GM12864 (cell line): ENCODE measurements at places on chromosomes 3 and 15.

DNA sequence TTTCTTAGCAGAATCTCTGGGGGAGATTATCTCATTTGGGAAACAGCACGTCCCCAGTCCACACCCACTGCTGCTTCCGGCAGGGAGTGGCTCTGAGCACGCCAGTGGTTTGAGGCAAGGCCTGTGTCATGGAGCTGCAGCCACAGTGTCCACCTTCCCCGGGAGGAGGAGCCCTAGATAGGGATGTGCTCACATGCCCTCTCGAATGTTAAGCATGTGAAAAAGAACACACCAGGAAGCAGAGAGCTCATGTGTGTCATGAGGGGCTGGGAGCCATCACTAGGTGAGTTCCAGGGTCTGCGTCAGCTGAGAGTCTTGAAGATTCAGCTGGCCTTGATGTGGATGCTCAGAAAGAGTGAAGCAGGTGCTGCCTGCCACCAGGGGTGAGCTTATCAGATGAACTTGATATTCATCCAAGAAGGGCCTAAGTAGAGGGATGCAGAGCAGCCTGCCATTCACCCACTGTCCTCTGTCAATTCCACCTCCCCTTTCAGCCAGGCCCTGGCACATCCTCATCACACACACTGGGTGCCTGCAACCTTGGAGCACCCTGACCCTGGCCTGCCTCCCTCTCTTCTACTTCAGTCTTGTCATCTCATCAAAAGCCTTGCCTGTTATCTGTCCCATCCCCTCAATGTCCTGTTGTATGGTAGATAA, 16.3 kb downstream of the ITGA11 start:
- no peak for DNase-seq

DNA sequence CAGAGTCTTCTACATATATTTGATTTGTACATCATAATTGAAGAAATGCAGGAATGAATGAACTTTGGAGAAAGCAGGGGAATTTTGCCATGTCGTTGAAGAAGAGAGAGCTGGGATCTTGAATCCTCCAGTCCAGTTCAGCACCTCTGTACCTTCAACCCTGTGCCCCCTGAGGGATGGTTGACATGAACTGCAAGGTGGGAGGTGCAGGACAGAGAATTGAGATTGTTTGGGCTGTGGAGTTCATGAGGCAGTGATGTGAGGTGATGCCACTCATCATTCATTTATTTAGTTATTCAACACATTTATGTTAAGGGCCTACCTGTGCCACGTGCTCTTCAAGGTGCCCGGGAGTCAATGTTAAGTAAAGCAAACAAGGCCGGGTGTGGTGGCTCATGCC, 104.6 kb downstream of the ARNT2 start:
- DNase-seq = no peak

- no peak for DNase-seq
These were observed 280.4 kb downstream of the ULK4 start for GRCh38 chr3:41681479-41681878.

DNA sequence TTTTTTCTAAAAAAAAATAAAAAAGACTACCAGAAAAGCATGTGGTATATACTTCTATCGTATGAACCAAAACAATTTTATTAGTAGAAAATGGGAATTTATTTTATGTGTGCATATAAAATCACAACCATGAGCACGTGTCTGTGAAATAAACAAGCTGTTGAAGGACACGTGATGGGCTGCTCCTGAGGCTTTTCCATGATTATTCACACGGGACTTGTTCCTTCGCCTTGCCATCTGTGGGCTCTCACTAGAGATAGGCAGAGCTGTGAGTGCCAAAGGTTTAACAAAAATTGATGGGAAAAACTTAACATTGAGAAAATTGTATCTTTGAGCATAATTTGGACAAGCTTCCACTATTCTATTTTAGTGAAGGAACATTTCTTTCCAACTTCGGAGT, 12.4 kb upstream of the ETV5 start:
- no peak for DNase-seq

- DNase-seq = no peak
These were observed 289.8 kb downstream of the ARPP21 start for GRCh38 chr3:35929158-35929557.

GRCh38 chr3:115974940-115975339, 351.6 kb downstream of the GAP43 start:
- no peak for DNase-seq

DNA sequence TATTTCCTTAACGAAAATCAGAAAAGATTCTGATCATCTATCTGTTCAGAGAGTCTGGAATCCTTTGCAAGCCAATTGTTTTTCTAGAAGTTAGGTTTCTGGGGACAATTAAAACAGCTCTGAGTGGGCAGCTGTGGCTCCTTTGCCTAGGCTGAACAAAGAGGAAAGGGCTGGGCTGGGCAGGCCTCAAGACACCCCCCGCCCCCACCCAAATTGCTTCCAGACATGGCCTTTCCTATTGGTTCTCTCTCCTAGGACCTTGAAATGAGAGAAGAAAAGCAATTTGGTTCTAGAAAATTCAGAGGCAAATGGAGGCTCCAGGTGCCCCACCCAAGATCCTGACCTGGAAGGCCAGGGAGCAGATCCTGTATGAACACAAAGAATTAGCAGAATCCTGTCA, 2.3 kb upstream of the ADPGK start:
- DNase-seq = no peak

GRCh38 chr15:65342493-65342892, 35.3 kb downstream of the IGDCC3 start:
- DNase-seq = no peak

DNA sequence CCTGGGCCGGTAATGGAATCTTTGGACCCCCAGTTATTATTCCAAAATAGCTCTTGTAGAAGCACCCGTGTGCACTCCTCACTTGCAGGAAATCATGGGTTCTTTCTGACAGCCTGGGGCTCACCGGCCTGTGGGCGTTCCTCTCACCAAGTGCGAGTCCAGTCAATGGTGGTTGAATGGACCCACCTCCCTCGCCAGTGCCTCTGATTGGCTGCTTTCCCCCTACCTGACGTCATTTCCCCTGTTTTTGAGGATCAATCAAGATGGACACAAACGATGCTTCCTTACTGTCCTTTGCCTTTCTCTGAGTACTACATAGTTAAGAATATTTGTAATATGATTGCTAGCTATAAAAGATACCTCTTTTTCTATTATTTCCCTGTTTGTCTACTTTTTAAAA, 18.1 kb downstream of the MOBP start:
- DNase-seq = no peak

DNA sequence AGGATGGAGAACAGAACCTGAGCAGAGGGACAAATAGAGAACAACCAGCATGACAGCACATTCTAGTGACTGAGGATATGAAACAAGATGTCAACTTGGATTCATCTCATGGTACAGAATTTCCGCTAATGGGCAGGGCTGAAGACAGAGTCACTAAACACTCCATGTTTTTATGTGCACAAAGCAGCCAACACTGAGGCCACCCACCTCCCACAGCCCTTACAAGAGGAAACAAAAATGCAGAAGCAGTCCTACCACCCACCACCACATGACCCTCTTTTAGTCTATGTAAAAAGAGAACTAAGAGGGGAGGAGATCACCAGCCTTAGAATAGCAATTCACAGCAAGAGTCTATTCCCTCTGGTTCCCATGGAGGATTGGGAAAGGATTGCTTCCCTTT, 131.4 kb upstream of the UBE2E2 start:
- peak; percentile 38 for DNase-seq

DNA sequence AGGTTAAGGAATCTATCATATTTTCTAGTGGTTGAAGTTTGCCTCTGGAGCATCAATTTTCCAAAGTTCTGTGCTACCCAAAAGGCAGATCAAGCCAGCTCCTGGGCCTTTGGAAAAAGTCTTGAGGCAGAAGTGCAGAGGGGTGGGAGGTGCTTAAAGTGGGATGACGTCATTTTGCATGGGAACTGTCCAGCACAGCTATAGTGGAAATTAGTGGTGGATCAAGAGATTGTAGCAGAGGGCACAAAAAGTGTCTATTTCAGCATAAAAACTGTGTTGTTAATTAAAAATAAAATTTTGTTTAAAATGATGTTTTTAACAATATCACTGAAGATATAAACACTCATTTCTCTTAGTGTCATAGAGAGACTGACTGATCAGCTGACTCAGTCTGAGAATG, 221.9 kb downstream of the LRRN1 start:
- no peak for DNase-seq

DNA sequence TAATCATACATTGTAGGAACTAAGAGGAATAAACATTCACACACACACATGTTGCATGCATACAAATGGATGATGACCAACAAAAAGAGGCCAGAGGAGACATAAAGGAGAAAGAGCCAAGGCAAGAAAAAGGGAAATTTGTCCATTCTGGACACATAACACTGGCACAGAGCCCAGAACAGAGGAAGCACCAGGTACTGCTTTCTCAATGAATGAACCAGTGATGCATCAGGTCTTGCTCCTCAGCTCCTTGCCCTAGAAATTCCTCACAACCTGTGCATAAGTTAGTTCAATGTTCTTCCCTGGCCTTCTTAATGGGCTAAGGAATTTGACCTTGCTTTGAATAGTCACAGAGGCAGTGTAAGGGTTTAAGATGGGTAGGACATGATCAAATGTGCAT, 270.3 kb downstream of the ERC2 start:
- no peak for DNase-seq

DNA sequence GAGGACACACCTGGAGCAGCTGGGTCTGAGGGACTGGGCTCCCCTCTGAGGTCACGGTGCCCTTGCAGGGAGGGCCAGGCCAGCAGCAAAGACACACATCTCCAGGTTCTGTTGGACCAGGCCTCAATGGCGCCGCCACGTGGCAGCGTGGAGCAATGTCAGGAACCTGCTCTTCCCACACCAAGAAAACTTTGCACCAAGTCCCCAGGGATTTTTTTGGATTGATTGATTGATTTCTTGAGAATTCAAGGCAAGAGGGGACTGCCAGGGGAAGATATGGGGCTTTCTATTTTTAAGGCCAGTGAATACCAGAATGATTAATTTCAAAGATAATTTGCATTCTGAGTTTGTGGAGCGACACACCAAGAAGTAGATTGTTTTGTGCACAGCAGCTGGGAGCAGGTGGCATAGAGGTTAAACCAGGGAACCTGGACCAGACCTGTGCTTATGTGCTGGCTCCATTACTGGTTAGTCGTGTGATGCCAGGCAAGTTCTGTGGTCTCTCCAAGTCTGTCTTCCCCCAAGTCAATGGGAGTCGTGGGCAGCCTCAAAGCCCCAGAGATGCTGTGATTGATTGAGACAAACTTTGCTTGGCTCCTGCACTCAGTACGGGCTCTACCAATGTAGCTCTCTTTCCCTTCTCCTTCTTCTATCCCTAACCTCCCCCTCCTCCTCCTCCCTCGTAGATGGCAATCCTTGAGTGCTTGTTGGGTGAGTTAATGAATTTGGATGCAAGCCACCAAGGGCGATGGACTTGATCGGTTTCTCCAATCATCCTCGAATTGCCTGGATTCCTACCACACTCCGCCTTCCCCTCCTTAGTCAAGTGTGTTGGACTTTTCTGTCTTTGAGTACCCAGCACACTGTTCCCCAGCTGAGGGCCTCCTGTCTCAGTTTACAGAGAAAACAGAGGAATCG, 96.2 kb upstream of the TRPM1 start:
- DNase-seq = no peak

DNA sequence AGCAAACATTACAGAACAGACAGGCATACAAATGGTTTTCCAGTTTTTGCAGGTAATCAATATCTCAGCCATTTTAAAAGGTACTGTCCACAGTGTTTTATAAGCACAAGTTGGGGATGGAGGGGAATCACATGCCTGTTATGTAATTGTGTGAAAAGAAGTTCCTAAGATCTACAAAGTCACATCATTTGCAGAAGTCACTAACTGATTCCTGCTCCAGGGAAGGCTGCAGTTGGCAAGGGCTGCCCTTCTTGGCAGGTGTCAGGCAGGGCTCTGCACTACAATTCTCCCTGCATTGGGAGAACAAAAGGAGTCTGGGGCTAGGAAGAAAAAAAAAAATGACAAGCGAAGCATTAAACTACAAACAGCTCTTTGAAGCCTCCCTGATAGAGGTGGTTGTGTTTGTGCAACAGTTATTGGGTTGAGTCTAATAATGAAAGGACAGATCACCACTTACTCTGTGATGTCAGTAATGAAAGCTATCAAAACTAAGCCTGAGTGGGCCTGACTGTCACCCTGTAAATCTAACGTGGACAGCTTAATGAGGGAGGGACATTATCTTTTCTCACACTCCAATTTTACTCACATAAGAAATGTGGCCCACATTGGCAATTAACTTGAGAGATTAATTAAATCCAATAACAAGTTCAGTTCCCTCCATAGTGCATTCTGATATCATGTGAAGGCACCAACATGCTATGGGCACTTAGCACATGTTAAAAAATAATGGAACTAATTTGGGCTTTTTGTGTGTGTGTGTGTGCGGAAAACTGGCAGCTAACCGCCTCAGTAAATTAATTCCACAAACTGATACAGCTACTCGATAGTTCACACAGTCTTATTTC, 242.9 kb downstream of the FHIT start:
- no peak for DNase-seq

DNA sequence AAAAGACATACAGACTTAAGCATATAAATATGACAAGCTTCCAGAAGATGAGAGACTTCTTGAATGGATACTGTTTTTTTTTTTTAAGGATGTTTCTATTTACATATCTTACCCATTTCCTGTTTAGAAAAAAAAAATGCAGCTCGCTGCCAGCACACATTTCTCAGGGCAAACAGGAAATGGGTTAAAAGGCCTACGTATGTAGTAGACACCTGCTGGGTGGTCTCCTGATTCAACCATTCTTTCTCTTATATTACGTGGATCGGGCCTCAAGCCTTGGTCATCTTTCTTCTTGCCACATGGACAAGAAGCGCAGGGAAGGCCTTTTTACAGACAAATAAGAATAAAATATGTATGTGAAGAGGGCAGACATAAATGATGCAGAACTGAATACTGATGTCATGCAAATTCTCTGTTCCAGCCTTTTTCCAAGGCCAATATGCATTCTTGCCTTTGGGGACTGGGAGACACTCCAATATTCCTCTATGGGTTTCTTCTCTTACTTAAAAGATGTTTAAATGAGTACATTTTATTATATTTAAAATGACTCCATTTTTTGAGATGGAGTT, 35.0 kb upstream of the TJP1 start:
- no peak for DNase-seq

- DNase-seq = no peak
These were observed 1.6 kb upstream of the LTF start for GRCh38 chr3:46466273-46466672.

GRCh38 chr3:58874248-58874741, 175.5 kb downstream of the CFAP20DC start:
- no peak for DNase-seq

DNA sequence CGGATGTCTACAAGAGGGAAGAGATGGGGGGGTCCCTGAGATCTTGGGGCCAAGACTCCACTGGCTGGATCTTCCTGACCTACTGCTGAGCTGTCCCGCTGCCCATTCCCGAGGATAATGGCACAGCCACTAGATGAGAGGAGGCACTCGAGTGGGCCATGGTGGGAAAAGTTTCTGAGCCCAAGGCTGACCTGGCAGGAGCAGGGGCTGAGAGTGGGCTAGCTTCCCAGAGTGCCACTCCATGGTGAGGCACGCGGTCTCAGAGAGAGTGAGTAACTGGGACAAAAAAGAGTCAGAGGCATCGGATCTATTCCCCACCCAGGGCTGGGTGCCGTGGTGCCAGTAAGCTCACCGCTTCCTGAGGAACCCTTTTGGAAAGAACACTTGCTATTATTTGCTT, 10.9 kb downstream of the SLC51B start:
- no peak for DNase-seq

GRCh38 chr3:126548556-126549466, 9.9 kb downstream of the C3orf22 start:
- no peak for DNase-seq

GRCh38 chr3:194556086-194557056, 69.6 kb upstream of the ATP13A3 start:
- no peak for DNase-seq

GRCh38 chr3:191141728-191142127, 57.3 kb upstream of the OSTN start:
- no peak for DNase-seq

- DNase-seq = no peak
These were observed 749 bp downstream of the SRGAP3 start for GRCh38 chr3:9248522-9249271.
